Left forelimb (tissue), 1 donor: ENCODE measurements at places on chromosomes 12 and 14.

DNA sequence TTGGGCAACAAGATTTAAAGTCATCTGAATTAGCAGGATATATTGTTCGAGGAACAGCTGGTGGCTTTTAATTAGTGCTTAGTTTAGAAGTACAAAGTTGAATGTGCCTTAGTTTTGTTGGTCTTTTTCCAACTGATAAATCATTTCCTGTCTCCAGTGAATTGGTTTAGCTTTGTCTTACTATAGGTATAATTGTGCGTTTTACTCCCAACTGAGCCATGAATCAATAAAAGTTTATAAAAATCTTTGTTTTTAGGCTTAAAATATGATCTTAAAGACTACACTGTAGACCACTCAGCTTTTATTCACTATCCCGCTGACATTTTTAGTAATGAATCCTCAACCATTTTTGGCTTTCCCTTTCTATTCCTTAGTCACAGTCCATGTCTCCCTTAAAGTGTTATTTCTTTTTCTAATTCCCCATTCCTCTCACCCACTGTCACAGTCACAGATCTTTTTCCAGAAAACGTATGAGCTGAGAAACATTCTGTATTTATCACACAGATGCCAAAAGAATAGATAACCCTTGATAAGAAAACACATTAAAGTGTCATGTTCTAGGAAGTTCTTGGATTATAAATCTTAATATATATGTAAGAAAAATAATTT lies 34.0 kb upstream of the ALG10 start:
- no peak for DNase-seq

GRCh38 chr12:67601126-67601525 lies 47.4 kb upstream of the DYRK2 start:
- no peak for DNase-seq

DNA sequence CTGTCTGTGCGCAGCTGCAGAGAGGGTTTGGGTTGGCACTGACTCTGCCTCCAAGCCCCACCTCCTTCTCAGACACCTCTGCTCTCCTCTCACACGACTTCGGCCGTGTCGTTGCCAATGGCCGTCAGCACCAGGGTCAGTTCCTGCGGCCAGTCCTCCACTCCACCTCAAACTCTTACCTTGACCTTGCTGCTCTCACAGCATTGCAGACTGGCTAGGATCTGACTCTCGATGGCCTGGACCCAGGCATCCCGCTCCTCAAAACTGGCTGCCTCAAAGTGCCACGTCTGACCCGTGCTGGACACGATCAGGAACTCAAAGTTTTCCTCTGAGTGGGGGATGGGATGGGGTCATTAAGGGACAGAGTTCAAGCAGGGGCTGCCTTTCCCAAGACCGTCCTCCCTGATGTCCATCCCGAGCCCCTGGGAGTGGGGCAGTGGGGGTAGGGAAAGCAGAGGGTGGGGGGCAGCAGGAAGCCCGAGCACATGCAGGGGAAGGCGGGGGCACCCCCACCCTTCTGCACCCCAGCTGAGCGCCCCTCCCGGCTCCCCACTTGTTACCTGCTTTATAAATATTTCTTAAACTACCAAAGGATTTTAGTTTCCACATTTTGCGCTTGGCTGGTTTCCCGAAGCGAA lies 10.7 kb downstream of the AGAP2 start:
- DNase-seq, result no peak

- no peak for DNase-seq
These were observed 33.3 kb upstream of the NUDT14 start for GRCh38 chr14:105214324-105214915.
